Activated T-cell treated with anti-CD3 and anti-CD28 coated beads, Interleukin-2, amount 50 U/mL, for 72 hours (primary cell): ENCODE measurements at places on chromosomes 7 and 10. TPM values are rescaled to one million over a fixed set of nuclear protein-coding genes. Genes with fewer than 3 reads are reported as not detected.

DNA sequence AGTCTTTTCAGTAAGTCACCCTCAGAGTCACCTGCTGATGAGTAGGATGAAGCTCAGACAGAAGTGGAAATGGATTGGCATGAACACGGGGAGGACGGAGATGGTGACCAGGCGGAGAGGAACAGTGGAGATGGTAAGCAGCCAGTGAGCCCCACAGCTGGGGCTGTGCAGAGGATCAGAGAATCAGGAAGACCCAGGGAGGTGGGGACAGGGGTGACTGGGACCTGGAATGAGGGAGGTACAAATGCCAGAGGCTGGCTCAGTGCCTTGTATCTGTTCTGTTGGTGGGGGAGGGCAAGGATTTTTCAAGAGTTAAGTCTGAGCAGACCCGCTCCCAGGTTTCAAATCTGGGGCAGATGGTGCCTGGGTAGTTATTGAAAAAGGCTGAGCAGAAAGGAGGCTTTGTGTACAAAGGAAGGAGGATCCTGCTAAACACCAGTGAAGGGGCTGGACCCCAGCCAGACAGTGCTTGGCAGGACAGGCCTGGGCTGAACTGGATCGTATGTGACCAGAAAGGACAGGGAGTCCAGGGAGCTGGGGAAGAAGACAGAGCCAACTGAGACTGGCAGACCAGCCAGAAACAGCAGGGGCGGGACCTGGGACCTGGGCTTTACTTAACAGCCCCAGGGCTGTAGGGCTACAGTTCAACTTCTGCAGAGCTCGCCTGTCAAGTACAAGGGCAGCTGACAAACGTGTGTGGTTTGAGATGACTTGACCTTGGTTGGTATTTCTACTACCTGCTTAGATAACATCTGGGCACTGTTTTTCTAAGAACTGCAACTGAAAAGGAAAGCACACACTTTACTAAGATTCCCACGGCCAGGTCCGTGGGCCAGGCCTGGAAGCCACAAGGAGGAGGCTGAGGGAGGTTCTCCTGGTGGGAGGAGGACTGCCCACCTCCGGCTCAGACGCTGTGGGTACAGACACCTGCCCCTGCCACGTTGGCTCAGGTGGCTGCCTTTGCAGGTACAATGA lies 13.2 kb upstream of the FRMPD2 start:
- no peak for DNase-seq
- peaks cover 28% of the 10 kb centered on the region for H3K4me1 ChIP-seq
- peaks cover 36% of the 10 kb centered on the region for H3K27me3 ChIP-seq
- no peak overlapping the region for H3K27ac ChIP-seq
- peaks cover 5% of the 10 kb centered on the region for H3K36me3 ChIP-seq

Gene PAPOLB
- 0.05 TPM for total RNA-seq

GRCh38 chr10:21510241-21511094 lies 15.0 kb downstream of the SKIDA1 start:
- no peak overlapping the region for H3K4me3 ChIP-seq
- peaks cover 64% of the 10 kb centered on the region for H3K27me3 ChIP-seq
- no peaks in the 10 kb centered on the region for H3K36me3 ChIP-seq
- H3K4me1 ChIP-seq = no peaks in the 10 kb centered on the region
- no peak for DNase-seq

Gene SUN3
- total RNA-seq = 0.99 TPM

Gene ELMO1
- 97.2 TPM for total RNA-seq

DNA sequence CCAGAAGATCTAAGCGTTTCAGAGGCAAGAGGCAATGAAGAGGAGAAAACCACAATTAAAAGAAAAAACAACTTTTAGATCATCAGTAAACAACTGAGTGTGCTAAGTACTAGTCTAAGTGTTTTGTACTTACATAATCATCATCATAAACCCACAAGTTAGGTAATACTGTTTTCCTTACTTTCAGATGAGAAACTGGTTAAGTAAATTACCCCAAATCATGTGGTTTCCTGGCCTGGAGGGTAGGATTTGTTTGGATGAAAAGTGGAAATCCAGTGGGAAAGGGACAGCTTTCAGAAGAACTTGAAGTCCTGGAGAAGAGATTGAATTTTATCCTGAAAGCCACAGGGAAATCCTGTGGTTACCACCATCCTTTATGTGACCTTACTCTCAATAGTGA lies 463.3 kb downstream of the LRMDA start:
- H3K4me1 ChIP-seq = no peaks in the 10 kb centered on the region
- no peak overlapping the region for H3K27ac ChIP-seq
- H3K4me3 ChIP-seq = no peak overlapping the region
- H3K36me3 ChIP-seq = no peaks in the 10 kb centered on the region
- peaks cover 8% of the 10 kb centered on the region for H3K27me3 ChIP-seq
- no peak for DNase-seq

GRCh38 chr7:28112883-28113540 lies 67.6 kb downstream of the JAZF1 start:
- H3K36me3 ChIP-seq = no peaks in the 10 kb centered on the region
- H3K27ac ChIP-seq = no peak overlapping the region
- H3K4me3 ChIP-seq = no peak overlapping the region
- peaks cover 8% of the 10 kb centered on the region for H3K4me1 ChIP-seq
- H3K27me3 ChIP-seq = no peaks in the 10 kb centered on the region

GRCh38 chr10:119209736-119210355 lies 2.5 kb downstream of the GRK5 start:
- H3K4me3 ChIP-seq = peak overlapping the region; percentile 98
- no peak overlapping the region for H3K27ac ChIP-seq
- H3K4me1 ChIP-seq = peaks cover 70% of the 10 kb centered on the region
- H3K27me3 ChIP-seq = no peaks in the 10 kb centered on the region
- H3K36me3 ChIP-seq = peaks cover 4% of the 10 kb centered on the region

Gene EN2
- not detected for total RNA-seq

Gene GCK
- 1.3 TPM for total RNA-seq

Gene IFIT1B
- not detected for total RNA-seq

- no peaks in the 10 kb centered on the region for H3K4me1 ChIP-seq
- H3K27me3 ChIP-seq = peaks cover 11% of the 10 kb centered on the region
- no peak for DNase-seq
- H3K36me3 ChIP-seq = no peaks in the 10 kb centered on the region
- H3K4me3 ChIP-seq = no peak overlapping the region
Measured at GRCh38 chr7:98753989-98754479, 115.8 kb downstream of the TMEM130 start.

- peaks cover 18% of the 10 kb centered on the region for H3K4me1 ChIP-seq
- peaks cover 1% of the 10 kb centered on the region for H3K36me3 ChIP-seq
- DNase-seq = no peak
- no peak overlapping the region for H3K4me3 ChIP-seq
- no peak overlapping the region for H3K27ac ChIP-seq
Measured at GRCh38 chr7:22444181-22444971, 55.6 kb downstream of the STEAP1B start.

Gene GJD4
- not detected for total RNA-seq
